ENCODE measurements at places on chromosomes 12 and 14.

- DNase-seq = peak; percentile 35
Observed at GRCh38 chr14:28596391-28596790, 170.2 kb upstream of the FOXG1 start.

DNA sequence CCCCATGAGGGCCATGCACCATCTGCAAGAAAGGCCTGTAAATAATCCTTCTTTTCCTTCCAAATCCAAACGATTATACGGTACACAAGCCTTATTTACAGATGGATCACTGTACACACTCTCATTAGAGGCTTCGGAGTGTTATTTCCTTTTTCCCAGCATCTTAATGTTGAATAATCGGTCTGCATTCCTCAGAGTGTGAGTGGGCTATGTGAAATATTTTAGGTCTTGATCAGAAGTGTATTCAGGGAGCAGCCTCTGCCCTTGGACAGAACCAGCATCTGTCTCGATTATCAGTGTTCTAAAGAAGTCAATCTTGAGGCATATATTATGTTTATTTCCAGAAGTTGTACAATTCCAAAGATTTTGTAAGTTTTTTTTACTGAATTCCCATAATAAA lies 340.6 kb downstream of the SEC23A start:
- no peak for DNase-seq

DNA sequence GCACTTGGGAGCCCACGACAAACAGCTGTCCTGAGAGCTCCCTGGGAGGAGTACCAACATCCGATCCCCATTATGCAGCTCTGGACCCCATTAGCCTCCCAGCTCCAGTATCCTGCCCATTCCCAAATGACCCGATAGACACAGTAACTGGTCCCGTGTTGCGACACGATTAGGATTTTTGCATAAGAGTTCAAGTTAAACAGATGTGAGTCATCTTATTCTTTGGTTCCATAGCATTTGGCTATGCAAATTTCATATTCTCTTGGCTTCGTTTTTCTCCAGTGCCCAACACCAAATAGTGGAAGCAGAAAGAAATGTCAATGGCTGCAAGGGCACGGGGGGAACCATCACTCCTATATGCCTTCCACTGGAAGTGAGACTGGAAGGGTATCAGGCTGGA lies 43.0 kb upstream of the LRRC10 start:
- DNase-seq = no peak

- peak; percentile 82 for DNase-seq
Observed at GRCh38 chr14:103854822-103855733, 7.7 kb upstream of the PPP1R13B start.

- DNase-seq = no peak
Observed at GRCh38 chr14:70082394-70082793, 106.4 kb downstream of the SLC8A3 start.

GRCh38 chr12:89476904-89477595 lies 47.5 kb downstream of the GALNT4 start:
- DNase-seq = no peak

GRCh38 chr12:10068644-10069043 lies 30.1 kb downstream of the CLEC1A start:
- DNase-seq = no peak

Measured in eye (tissue), 1 donor.